Activated naive CD8-positive, alpha-beta T cell treated with anti-CD3 and anti-CD28 coated beads, Interleukin-2, amount 50 U/mL, for 16 hours (primary cell): ENCODE measurements at places on chromosomes 3 and 15.

DNA sequence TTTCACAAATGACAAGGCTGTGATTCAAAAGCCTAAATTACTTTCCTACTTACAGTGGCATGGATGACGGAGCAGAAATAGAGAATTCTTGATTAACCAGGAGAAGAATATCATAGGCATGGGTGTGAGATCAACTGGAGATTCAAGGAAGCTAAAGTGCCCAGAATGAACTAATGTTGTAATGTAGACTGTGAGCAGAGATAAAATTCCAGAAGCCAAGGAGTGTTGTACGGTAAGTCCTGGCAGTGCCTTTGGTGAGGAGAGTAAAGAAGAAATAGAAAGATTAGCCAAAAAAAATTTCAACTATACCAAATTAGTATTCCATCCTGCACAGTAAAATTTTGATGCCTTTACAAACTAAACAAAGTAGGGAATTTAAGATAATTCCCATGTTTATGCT is 75.9 kb downstream of the ZBTB20 start:
- DNase-seq = no peak

- DNase-seq = no peak
Measured at GRCh38 chr3:37502621-37503020, 328.2 kb upstream of the LRRFIP2 start.

DNA sequence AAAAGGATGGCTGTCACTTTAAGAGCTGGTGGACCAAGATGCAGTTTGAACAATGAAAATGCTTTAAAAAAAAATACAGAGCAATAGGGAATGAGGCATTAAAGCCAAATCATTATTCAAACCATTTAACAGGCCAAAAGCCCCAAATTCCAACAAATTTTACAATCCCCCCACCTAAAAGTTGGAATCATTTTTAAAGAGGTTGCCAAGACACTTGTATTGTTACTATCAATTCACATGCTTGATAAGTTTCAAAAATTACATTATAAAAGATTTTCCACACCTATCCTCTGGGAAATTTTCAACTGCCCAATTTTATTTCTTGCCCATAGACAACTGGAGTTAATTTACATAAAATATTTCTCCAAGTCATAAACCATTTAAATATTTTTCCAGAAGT is 192.3 kb upstream of the ARHGEF26 start:
- DNase-seq = no peak

GRCh38 chr3:113339616-113340244 is 101.6 kb downstream of the CFAP44 start:
- DNase-seq = no peak

DNA sequence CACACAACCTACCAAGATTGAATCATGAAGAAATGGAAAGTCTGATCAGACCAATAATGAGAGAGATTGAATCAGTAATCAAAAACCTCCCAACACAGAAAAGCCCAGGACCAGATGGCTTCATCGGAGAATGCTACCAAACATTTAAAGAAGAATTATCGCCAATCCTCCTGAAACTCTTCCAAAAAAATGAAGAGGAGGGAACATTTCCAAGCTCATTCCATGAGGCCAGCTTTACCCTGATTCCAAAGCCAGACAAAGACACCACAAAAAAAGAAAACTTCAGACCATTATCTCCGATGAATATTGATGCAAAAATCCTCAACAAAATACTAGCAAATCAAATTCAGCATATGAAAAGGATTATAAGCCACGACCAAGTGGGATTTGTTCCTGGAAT is 94.1 kb downstream of the SENP2 start:
- DNase-seq = no peak

- DNase-seq = no peak
Measured at GRCh38 chr3:172848910-172849309, 98.4 kb downstream of the ECT2 start.

- DNase-seq = no peak
Measured at GRCh38 chr3:63914312-63914711, 2.1 kb upstream of the SCAANT1 start.

DNA sequence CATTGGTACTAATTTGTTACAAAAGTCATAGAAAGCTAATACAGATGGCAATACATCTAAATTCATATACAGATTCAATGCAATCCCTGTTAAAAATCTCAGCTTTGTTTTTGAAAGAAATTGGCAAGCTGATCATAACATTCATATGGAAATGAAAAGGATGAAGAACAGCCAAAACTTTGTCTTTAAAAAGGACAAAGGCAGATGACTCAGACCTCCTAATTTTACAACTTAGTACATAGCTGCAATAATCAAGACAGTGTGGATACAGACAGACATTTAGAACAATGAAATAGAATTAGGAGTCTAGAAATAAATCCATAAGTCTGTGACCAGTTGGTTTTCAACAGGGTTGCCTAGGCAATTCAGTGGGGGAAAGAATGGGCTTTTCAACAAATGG is 63.3 kb downstream of the AQP9 start:
- DNase-seq = no peak

DNA sequence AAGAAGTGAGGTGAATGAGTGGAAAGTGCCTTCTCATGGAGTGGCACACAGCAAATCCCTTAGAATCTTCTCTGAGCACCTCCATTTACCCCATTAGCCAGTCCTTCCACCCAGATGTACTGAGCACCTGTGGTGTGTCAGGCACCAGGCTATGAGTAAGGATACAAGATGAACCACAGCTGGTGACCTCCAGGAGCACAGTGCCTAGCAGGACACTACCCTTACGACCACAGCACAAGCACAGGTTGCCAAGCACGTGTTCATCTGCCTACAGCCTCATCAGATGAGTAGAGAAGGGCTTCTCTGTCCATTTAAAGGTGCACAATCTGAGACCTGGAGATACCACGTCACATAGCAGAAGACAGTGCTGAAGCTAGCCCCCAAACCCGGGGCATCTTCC is 6.2 kb downstream of the MYLK start:
- DNase-seq = no peak

DNA sequence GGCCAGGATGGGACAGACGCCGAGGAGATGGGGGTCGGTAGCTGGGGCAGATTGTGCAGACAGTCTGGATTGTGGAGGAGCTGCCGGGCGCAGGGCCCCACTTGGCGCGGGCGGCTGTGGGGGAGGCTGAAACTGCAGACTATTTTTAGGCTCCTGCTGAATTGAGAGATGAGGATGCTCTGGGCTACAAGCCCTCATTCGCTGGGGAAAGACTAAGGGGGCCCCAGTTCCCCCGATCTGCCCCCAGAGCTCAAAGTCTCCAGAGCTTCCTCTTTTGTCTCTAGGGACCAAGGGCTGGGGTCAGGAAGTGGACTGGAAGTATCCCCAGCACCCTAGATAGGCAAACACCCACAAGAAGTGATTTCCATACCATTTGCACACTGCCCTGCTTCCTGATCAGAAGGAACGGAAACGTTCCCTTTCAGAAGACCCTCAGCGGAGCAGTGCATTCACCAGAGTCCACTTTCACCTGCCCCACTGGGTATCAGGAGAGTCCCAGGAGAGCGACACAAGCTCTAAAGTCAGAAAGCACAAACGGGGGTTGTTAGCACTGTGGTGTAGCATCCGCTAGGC is 29.7 kb downstream of the SEMA7A start:
- no peak for DNase-seq

- no peak for DNase-seq
Measured at GRCh38 chr3:188272481-188273372, 118.8 kb downstream of the LPP start.

DNA sequence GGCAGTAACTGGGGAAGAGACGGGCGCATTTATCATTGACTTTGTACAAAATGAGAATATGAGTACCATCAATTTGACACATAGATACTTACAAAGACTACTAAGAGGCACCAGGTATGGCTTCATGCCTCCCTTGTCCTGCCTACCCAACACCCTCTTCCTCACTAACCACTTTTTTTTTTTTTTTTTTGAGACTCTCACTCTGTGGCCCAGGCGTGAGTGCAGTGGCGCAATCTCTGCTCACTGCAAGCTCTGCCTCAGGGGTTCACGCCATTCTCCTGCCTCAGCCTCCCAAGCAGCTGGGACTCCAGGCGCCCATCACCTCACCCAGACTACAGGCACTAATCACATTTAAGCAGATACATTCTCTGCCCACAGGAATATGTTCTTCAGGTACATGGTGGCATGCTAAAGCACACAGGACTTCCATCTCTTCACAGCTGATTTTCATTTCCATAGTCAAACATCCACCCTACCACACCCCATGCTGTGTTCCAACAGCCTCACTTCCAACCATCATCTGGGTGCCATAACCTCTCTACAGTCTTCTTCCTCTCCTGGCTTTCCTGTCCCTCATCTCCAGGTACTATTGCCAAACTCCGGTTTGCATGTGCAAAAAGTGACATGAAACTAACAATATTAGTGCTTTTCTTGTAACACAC is 41.7 kb downstream of the RAB27A start:
- DNase-seq = no peak

GRCh38 chr15:101560722-101561583 is 71.4 kb upstream of the PCSK6 start:
- no peak for DNase-seq

DNA sequence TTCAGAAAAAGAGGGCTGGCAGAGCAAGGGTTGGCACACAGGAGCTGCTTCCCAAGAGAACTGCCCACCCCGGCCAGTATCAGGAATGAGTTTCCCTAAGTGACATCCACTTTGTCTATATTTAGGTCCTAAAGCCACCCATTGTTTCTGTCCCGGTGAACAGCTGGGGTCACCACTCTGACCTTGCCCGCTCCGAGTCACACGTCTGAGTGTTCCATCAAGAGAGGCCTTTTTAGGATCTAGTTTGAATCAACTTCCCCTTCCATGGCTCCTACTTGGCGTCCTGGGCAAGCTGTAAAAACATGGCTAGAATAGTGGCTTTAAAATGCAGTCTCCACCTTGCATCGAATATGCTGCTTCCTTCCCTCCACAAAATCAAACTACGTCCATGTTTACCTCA is 109.6 kb upstream of the ARHGEF3 start:
- DNase-seq = no peak

GRCh38 chr3:106425026-106425425 is 556.2 kb upstream of the CBLB start:
- DNase-seq = no peak

DNA sequence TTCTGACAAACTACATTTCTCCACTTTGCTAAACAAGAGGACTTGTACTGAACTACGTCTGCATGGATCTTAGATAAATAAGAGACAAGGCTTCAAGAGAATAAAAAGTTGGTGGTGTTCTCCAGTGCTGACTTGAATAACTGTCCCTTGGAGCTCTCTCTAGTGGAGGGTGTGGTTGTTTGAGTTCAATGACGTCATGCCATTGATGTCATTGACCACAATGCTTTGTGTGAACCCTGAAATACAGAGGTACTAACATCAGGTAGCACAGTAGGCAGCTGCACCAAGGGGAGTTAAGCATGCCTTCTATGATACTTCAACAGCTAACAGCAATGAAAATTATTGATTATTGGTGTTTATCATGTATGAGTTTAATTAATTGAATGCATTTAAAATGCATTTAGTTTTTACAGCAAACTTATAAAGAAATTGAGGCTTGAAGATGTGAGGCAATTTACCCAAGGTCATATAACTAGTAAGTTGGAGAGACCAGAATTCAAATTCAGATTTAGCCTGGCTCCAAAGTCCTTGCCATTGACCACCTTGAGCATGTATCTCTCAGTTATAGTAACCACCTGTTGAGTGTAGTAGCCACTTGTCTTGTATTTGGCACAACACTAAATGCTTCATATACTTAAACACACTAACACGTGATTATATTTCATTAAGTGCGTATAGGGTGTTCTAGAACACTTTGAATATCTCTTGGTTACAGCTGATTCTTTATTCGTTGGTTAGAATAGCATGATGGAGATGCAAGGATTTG is 126.0 kb upstream of the ANKRD28 start:
- DNase-seq = no peak

GRCh38 chr3:64259636-64260035 is 34.4 kb upstream of the PRICKLE2 start:
- no peak for DNase-seq

DNA sequence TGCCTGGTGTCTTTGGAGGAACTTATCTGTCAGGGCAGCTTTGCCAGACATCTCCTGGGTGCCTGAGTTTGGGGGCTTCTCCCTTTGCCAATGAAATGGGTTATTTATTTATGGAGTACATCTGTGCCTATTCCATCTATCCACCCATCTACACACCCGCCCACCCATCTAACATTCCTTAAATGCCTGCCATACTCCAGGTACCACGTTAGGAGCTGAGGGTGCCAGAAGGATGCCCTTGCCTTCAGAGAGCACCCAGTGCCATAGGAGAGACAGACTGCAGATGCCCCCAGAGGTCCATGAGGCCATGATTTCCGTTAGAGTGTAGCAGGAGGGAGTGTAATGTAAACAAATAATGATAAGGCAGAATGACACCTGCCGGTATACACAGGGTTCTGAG is 21.8 kb upstream of the KIF23 start:
- DNase-seq = no peak

GRCh38 chr3:172096881-172097420 is 57.6 kb downstream of the FNDC3B start:
- no peak for DNase-seq
